ENCODE measurements at places on chromosomes 7 and 10. TPM values are rescaled to one million over a fixed set of nuclear protein-coding genes. Genes with fewer than 3 reads are reported as not detected.

PRPS1L1 gene
- not detected for total RNA-seq

TMEM270 gene
- total RNA-seq: not detected

BNIP3 gene
- total RNA-seq: 26.8 TPM

CACNA2D1 gene
- total RNA-seq: 34.3 TPM

RET gene
- total RNA-seq: 1.0 TPM

DNA sequence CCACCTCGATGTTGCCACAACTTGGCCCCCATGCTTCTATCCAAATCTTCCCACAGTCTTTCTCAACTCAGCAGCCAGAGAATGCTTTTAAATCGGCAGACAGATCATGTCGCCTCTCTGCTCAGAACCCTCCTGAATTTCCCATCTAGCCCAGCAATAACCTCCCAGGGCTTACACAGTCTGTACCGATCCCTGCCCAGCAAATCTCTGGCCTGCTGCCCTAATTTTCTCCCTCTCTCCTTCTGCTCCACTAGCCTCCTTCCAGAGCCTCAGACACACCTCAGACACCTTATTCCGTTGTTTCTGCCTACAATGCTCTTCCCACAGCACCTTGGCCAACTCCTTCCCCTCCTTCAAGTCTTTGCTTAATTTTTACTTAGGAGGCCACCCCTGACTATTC is 32.3 kb downstream of the MDH2 start:
- no peak for DNase-seq

- DNase-seq: no peak
These were observed 528.9 kb downstream of the MAGI2 start for GRCh38 chr7:78924581-78924980.

DNA sequence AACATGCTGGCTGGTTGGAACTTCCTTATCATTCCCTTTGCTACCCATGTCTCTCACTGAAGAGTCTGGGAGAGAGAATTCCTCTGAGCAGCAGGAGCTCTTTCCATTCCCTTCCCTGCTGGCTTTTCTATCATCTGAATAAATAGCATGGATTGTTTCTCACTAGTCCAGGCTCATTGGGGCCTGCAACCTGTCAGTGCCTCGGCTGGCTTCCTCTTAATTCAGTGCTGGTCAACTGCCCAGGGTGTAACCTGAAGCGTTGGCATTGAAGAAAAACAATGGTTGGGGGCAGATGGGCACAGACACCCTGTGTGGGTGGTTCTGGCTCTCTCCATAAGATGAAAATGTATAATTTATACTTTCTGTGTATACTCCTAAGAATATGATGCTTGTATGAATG is 155.6 kb downstream of the ANLN start:
- DNase-seq: no peak

GRCh38 chr10:44640429-44640828 is 255.5 kb upstream of the CXCL12 start:
- DNase-seq: no peak

DNA sequence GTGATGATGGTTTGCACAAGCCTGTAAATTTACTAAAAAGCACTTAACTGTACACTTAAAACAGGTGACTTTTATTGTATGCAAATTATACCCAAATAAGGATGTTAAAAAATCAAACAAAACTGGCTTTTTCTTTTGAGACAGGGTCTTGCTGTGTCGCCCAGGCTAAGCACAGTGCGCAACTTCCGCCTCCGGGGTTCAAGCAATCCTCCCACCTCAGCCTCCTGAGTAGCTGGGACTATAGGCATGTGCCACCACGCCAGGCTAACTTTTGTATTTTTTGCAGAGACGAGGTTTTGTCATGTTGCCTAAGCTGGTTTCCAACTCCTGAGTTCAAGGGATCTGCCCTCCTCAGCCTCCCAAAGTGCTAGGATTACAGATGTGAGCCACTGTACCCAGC is 77.7 kb downstream of the DNAJC1 start:
- no peak for DNase-seq

- no peak for DNase-seq
These were observed 47.9 kb downstream of the IRF5 start for GRCh38 chr7:128985660-128986059.

DNA sequence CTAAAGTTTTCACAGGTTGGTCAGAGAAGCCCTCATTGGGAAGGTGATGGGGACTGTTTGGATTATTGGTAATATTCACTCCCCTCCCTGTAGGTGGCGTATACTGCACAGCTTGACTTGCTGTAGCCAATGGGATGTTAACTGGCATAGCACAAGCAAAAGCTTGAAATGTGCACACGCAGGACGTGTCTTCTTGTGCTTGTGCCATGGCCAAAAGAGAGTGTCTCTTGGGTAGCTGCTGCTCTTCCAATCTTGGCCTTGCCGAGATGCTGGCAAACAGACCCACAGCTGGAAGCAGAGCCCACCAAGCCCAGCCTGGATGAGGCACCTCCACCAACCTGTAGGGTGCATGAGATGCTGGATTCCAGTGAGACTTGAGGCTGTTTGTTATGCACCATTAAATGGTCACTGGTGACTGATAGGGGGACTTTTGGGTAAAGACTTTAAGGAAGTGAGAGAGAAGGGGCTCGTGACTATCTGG is 266.0 kb downstream of the GRID1 start:
- DNase-seq: no peak

- no peak for DNase-seq
These were observed 164.6 kb downstream of the AUTS2 start for GRCh38 chr7:69762821-69763352.

DNA sequence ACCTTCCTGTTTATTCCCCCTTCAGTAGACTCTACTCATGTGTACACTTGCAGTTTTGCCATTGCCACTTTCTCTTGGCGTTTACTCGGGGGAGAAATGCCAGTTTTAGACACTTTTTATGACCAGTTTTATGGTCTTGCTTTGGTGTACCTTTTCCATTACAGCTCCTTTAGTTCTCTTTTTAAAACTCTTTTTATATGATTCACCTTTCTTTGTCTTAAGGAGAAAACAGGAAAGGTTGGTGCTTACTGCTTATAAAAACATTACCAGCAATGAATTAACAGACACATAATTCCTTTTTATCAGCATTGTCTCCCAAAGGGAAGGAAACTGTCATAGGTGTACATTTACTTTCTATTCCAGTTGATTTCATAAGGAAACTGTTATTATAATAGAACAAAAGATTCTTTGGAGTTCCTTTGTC is 11.9 kb downstream of the TSPAN13 start:
- no peak for DNase-seq

- DNase-seq: no peak
These were observed 4.0 kb downstream of the CDCA7L start for GRCh38 chr7:21941611-21942141.

GRCh38 chr10:71657604-71658466 is 61.7 kb downstream of the C10orf105 start:
- DNase-seq: no peak

DNA sequence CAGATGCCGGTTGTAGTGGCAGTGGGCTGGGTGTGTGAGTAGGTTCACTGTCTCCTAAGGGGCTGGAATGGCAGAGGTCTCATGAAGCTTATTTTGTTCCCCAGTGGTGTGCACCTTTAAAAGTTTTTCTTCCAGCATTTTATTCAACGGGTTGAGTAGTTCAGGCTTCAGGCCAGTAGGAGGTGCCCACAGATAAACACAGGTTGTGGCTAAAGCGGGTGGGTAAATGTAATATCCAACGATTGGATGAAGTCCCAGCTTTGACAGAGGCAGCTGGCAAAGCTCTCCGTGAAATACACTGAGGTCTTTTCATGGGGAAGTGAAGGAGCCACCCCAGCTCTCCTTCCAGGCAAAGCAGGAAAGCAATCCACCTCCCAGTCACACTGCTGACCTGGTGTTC is 339.8 kb upstream of the LRRTM3 start:
- DNase-seq: no peak

Measured in posterior vena cava (tissue), 2 donors.